ENCODE measurements at places on chromosomes 6 and 20.

- DNase-seq, result no peak
Measured at GRCh38 chr6:95923518-95923917, 92.3 kb upstream of the FUT9 start.

DNA sequence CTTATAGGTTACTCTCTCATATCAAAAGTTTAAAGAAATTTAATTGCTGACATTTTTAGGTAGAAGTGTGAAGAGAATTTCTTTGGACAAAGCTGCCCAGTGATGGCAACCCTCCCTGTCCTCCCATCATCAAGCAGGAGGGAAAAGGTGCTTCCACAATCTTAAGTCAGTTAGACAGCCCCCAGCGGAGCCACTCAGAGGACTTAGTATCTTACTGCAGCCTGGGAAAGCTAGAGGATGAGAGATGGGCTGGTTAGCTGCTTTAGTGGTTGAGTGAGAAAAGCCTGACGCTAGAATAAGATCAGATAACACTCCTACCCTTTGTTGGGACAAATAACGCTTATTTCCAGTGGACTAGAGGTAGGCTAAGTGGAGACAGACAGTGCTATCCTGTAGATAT, 227.1 kb downstream of the RFPL4B start:
- DNase-seq, result no peak

- no peak for DNase-seq
Measured at GRCh38 chr6:40535819-40536380, 51.3 kb downstream of the LRFN2 start.

DNA sequence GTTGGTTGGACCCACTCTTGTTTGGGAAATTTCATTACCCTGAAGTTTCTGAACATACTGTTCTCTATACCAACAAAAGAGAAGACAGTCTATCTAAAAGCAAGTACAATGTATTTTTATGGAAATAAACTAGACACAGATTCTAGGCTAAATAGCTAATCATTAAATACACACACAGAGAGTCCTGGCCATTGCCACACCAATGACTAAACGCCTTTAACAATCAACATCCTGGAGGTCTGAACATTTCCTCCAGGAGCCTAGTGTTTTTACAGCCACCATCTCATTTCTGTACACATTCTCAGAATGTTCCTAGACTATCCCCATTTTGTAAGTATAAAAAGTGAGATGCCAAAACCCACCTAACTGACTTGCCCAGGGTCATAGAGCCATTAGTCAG, 141.6 kb upstream of the RREB1 start:
- DNase-seq, result no peak

DNA sequence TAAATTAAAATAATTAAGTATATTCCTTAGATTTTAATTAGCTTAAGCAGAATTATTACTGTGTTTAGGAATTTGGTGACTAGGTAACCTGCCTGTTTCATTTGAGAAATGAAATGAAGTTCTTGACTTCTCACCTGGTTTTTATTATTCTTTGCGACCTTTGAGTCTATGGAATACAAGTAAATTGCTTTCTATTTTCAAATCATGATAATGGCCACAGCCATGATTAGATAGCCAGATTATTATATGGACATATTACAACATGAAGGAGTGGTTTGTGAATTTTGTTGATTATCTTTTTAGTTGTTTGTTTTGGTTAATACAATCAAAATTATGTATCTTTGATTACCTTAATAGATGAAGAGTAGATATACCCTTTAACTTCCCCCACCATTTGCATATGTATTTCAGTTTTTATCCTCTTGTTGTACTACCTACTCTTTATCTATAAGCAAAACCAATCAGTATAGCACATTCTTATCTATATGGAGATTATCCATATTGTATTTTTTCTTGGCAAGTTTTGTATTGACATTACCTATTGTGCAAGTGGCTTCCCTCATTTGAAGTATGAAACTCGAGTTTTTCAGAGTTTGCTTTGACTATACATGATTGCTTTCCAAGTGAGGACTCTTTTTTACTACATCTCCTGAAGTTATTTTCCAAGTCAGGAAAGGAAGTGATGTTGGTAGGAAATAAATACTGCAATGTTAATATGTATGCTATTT, 47.9 kb downstream of the CD2AP start:
- no peak for DNase-seq

DNA sequence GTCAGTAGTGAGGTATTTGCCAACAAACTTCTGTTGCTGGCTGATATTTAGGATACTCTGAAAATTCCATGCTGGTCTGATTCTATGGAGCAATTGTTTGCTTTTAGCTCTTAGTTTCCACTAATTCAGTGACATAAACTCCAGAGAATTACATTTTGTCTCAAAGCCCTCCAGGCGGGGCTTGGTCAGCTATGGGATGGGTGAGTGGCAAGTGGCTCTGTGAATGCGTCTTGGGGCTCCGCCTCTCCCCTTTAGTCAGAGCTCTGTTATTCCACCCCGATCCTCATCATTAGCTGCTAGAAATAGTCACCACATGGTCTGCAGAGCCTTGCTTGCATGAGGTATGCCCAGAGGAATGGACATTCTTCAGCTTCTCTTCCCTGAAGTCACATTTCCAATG, 540.6 kb downstream of the QKI start:
- DNase-seq, result no peak

DNA sequence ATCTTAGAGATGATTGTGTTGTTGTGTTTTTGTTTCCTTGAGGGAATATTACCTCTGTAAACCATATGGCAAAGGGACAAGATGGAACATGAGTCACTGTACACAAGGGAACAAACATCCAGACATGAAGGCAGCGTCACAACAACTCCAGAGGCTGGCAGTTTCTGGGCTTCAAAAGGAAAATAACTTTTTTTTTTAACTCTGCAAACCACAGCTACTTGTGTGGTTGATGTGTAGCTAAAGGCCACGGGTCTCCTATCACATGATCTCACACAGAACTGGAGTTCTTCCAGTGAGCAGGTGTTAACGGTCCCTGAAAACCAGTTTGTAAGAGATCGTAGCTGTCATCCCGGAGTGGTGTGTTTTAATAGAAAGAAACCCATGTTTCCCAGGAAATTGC, 33.2 kb upstream of the HBS1L start:
- DNase-seq, result no peak

GRCh38 chr6:145250436-145250835, 484.9 kb downstream of the EPM2A start:
- DNase-seq, result no peak

GRCh38 chr6:42820512-42821340, 38.9 kb downstream of the BICRAL start:
- no peak for DNase-seq

- DNase-seq, result no peak
Measured at GRCh38 chr20:54407459-54407858, 67.9 kb upstream of the DOK5 start.

GRCh38 chr6:135686784-135687301, 164.7 kb upstream of the PDE7B start:
- DNase-seq, result no peak

GRCh38 chr6:22155551-22155950, 141.3 kb downstream of the PRL start:
- peak; percentile 3 for DNase-seq

Data from KG1 (cell line).